A549 (cell line): ENCODE measurements at places on chromosomes 11 and 22.
A peak's percentile ranks its signal among the peaks of the same experiment; 100 is the strongest.

- DNase-seq, result no peak
Observed at GRCh38 chr11:71329165-71329510, 76.8 kb upstream of the SHANK2 start.

DNA sequence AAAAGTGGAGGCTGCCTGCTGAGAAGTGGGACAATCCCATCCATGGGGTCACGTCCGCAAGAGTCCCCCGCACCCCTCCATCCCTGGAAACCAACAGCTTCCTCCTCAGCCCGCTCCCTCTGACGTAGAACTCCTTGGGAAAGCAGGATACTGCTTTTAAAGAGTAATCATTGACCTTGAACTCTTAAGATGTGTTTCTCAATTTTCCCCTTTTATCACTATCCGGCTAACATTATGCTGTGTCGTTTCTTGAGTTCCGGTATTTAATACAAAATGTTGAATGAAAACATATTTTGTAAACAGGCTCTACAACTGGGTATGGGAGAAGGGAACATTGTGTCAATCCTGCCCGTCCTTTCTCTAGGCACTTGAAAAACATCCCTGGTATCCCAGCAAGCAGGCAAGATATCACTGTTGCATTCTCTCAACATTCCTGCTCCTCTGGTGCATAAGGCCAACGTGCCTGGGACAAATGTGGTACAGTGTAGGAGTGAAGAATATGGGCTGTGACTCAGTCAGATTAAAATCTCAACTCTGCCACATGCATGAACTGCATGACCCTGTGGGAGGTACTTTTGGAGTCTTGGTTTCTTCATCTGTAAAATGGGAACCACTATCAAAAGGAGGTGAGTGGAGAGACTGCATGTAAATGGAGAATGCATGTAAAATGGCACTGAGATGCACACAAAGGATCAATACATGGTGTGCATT lies 52.8 kb downstream of the WT1 start:
- DNase-seq, result no peak

DNA sequence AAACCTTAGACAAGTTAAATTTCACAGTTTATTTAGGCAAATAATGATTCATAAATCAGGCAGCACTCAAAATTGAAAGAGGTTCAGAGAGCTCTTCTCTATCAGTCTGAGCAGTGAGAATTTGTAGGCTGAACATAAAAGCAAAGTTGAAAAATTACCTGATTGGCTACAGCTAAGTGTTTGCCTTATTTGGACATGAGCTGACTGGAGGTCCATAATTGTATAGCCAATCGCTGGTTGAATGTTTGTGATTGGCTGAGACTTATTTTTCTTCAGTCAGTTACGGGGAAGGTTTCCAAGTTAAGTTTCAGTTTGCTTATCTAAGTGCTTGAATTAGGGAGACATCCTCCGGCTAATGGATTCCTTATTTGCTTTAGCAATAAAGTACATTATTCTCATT lies 527.5 kb downstream of the CNTN5 start:
- no peak for DNase-seq

- no peak for DNase-seq
Observed at GRCh38 chr11:7512525-7513233, 1.1 kb upstream of the PPFIBP2 start.

DNA sequence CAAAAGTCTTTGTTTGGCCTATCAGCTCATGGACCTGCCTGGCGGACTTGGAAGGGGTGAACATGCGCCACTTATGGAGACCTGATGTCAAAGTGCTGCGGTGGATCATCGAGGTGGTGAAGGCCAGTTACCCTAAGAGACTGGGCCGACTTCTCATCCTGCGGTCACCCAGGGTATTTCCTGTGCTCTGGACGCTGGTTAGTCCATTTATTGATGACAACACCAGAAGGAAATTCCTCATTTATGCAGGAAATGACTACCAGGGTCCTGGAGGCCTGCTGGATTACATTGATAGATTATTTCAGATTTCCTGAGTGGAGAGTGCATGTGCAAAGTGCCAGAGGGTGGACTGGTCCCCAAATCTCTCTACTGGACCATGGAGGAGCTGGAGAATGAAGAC lies 17.9 kb downstream of the ALKBH3 start:
- no peak for DNase-seq

DNA sequence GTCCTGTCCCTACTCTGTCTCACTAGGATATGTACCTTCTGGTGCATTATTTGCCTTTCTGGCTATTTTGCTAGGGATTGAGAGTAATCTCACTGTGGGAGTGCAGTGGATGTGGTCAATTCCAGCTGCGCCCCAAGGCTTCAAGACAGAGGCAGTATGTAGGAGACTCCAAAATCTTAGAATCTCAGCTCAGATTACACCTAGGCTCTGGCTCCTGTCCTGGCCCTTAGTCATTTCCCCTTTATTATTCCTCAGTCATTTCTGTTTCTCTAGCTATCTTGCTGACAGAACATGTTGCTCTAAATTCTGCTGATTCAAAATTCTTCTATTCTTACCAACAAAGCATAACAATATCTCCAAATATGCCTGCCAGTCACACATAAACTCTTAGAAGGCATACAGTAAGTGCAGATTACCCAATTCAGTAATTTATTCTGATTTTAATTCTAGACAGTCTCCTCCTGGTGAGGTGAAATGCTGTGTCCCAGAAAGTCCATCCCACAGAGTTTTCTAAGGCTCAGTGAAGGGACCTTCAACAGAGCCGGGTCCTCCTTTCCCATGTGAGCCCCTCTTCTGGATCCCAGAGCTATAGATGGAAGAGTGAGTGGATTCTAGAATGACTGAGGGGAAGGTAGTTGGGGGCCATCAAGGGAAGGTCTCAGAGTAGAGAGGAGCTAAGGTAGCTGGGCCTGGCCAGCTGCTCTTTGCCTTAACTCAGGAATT lies 24.3 kb upstream of the GLYATL1 start:
- DNase-seq, result no peak

GRCh38 chr22:44368611-44369292 lies 56.0 kb upstream of the SHISAL1 start:
- no peak for DNase-seq

- DNase-seq, result peak; percentile 70
Observed at GRCh38 chr11:35943713-35944502, at the start of gene LDLRAD3. TSS of gene LDLRAD3 (plus strand) at chr11:35944062. CDS start at chr11:35944099, 37 bp downstream.

DNA sequence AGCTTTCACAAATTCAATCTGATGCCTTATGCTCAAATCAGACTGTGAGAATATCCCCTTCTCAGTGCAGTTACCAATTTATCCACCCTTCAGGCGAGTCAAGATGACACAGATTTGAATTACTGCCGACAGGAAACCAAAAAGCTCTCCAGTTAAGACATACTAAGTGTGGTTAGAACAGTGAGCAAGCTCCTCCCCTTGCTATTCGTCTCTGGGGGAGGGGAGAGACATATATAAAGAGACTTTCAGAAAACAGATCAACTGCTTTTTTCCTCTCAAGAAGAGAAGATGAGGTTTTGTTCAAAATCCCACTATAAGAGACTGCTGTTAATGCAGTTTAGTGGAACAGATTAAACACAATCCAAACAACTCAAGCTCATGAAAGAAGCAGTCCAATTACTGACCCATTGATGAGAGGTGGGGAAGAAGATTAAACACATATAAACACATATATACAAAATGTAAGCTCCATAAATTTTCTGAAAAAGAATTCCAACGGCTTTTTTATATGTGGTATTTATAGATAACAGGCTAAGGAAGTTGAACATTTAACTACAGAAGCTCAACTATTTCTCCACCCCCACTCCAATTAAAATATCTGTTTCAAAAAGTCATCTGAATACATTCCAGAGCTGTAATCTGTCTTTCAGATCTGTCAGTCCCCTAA lies 102.7 kb downstream of the MRTFA start:
- peak; percentile 47 for DNase-seq

DNA sequence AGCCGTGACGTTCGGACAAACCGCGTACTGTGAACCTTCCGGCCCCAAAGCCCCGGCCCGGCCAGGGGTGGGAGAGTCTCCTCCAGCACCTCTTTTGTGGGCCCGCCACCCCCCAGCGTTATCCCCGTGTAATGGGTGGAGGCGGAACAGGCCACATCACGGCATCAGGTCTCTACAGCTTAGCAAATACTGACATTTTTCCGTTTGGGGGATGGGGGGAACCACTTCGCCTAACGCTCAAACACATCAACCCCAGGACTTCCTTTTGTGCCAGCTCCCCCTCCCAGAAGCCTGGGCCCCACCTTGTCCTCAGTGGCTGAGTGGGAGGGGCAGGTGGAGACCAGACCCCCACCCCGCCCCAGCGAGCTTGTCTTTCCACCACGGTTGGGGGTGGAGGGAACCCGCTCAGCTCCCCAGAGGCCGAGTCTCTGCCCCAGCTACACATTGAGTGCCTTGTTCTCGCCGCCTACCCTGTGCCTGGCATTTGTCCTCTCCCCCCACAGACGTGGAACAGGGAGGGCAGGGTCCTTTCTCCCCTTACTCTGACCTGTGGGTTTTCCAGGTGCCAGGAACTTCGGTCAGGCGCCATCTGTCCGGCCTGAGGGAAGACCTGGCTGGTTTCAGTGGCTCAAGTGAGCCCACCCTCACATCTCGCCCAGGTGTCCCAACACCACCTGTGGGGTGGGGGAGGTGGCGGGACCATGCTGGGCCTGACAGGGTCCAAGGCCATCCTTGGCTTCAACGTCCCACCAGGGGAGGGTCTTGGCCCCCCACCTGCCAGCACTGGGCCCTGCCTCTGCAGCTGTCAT lies 29.6 kb downstream of the SBF1 start:
- no peak for DNase-seq

- DNase-seq, result no peak
Observed at GRCh38 chr11:100785148-100785983, 98.3 kb downstream of the ARHGAP42 start.

DNA sequence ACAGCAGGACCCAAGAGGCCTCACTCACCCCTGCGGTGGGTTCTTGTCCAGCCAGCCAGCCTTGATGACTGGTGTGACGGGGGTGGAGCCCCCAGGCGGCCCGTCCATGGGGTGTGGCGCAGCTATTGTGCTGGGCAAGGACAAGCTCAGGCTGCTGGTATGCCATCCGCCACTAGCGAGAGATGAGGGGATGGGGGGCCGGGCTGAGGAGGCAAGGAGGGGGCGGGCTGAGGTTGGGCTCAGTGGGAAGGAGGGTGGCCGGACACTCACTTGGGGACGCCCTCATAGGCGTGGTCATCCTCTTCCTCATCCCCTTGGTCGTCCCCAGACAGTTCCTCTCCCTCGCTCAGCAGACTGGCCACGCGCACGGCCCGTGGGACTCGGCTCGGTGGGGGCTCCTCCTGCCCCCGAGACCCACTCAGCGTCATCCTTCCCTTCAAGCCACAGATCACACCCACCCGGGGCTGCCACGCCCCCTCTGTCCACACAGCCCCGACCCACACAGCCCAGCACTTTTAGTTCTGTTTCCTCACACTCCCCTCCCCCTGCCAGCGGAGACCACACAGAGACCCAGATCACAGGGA lies 38.0 kb upstream of the PDE2A start:
- no peak for DNase-seq

GRCh38 chr22:25495285-25495684 lies 69.2 kb upstream of the GRK3 start:
- no peak for DNase-seq

- DNase-seq, result no peak
Observed at GRCh38 chr22:46551996-46552395, 14.6 kb upstream of the CELSR1 start.

DNA sequence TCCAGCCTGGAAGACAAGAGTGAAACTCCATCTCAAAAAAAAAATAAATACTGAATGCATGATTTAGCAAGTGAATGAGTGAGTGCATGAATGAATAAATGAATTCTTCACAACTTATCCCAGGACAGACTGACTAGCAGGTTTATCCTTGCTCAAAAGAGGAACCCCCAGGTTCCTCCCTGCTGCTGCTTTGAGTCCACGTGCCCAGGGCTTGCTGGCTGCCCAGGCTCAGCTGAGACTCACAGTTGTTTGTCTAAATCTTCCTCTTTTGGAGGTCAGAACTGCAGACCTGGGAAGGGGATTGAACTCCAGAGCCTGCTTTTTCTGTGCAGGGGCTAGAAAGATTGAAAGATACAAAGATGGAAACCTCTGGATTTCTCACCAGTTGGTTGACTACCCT lies 117.4 kb upstream of the TMEM45B start:
- DNase-seq, result no peak

DNA sequence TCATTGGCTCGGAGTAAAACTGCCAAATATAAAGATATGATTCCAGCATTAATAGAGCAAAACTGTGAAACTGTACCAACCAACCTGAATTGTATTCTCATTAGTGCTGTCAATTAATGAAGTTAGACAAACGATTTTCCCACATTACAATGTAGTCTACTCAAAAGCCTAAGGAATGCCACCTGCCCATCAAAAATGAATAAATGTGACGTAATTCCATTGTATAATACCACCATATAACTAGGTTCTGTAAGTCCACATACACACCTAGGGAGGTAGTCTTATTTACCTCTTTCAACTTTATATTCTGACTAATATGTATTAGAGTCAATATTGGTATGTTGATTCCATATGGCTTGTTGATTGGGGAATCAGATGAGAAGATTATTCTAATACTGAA lies 76.2 kb downstream of the FAM76B start:
- no peak for DNase-seq

DNA sequence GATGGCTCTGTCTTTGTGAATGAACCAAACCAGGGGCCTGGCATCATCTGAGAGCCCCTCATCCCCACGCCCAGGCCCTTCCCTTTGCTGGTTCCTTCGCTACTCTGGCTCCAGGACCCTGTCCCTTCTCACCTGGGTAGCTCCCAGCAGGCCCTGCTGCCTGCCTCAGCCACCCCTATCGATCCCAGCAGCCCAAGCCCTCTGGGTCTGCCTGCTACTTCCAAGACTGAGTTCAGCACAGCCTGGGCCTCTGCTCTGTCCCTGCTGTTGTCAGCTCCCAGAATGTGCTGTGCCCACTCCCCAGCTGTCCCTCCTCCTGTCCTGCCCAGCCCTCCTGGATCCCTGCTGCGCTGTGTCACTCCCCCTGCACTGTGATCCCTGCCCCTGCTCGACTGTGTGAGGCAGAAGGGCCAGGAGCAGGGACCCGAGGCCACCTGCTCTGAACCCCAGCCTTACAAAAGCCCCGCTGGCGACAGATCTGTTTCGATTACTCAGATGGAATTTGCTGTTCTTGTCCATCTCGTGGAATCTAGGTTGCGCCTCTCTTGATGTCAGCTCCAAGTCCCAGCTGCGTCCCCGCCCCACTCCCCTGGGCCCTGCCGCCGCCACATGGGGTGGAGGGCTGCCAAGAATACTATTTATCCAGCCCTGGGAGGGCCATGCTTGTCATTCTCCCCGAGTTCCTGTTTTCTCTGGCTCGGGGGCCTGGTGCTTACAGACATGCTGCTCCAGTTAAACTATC lies 13.0 kb downstream of the MRPL21 start:
- no peak for DNase-seq

DNA sequence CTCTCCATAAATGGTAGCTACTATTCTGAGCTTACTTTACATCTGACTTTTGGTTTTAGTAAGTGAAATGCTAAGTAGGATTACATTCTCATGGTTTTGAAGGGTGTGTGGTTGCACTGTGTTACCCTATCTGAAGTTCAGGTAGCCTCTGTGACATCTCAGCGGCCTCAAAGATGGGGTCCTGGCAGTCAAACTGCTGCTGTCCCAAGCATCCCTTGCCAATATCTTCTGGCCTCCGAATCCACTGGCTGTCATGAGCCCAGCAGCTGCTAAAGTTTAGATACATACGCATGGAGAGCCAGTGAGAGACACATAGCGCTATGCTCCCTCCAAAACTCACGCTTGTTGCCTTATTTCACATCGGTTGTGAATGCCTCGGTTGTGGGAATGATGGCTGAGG lies 34.9 kb downstream of the UBASH3B start:
- DNase-seq, result no peak
